ENCODE measurements at places on chromosomes 1 and 21.

DNA sequence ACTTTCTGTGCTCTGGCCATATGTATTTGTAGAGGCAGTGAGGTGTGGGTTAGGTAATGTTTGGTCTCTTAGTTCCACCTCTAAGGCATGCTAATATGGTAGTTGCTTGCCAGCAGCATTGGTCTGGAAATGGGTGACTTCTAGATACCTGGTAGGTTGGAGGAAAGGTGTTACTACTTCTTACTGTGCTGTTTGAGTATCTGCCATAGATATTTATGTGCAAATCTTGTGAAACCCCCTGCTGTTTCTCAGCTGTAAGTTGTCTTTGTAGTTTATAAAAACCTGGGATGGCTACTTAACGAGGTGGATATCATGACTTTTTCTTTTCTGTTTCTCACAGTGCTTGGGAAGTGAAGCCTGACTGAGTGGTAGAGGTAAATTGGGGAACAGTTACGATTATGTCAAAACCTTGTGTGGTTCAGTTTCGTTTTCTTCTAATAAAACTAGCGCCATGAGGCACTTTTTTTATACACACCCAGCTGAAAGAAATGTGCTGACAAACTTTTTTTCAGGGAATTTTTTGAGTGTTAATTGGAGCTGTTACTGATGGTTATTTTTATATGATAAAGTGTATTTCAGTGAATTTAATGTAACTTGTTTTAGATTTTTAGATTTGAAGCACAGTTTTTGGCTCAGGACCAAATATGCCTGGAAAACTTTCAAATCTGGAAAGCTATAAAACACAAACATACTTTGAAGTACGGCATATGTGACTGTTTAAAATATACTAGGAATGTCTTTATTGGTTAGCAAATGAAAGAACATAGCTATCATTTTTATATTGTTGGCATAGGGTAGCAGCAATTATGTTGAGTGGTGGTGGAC lies 42.1 kb downstream of the CAMSAP2 start:
- no peak for DNase-seq

DNA sequence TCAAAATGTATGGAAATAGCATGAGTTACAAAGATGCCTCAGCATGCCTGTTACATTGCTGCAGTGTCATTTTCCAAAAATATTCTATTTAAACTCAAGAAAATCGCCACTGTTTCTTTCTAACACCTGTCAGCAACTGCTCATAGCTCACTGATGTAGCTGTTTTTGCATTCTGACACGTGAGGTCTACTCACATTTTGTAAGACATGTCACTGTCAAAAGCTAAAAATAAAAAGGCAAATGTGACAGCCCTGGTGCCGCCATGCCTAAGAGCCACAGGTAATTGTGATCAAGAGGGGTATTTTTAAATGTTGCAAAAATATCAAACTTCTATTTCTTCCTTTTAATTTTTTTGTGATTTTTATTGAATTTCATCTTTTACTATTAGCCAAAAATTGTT lies 556.2 kb upstream of the TMPRSS15 start:
- DNase-seq = no peak

DNA sequence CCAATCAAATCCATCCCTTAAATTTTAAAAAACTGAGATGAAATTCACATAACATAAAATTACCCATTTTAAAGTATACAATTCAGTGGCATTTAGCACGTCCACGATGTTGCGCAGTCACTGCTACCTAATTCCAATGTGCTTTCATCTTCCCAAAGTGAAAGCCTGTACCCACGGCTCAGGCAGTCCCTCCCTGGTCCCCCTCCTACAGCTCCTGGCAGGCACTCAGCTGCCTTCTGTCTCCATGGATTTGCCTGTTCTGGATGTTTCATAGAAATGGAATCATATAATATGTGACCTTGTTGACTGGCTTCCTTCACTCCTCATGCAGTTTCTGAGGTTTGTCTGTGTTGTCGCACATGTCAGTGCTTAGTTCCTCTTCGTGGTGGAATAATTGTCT lies 386.3 kb downstream of the CAMTA1 start:
- DNase-seq = no peak

DNA sequence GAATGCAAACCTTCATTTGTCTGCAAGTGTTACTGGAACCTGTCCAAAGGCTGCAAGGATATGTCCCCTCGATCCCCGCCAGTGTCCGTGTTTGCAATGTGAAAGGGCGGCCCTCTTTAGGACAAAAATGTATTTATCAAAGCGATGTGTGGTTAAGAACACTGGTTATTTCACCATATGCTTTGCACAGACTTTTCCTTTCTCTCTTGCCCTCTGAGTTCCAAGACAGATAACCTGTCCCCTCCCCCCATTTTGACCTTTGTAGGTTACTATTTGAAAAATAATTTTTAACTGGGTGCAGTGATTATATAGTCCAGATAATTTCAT lies 1.8 kb downstream of the CHRM3 start:
- DNase-seq = peak; percentile 5

DNA sequence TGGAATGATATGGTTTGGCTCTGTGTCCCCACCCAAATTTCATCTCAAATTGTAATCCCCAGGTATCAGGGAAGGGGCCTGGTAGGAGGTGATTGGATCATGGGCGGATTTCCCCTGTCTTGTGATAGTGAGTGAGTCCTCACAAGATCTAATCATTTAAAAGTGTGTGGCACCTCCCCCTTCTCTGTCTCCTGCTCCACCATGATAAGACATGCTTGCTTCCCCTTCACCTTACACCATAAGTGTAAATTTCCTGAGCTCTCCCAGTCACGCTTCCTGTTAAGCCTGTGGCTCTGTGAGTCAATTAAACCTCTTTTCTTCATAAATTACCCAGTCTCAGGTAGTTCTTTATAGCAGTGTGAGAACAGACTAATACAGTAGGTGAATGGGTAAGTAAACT lies 109.3 kb downstream of the DMRTB1 start:
- no peak for DNase-seq
